Lower lobe of right lung (tissue), 2 donors: ENCODE measurements at places on chromosomes 16 and 17. TPM values are rescaled to one million over a fixed set of nuclear protein-coding genes. Genes with fewer than 3 reads are reported as not detected.

OTOP3 gene
- not detected for total RNA-seq

BCL7C gene
- total RNA-seq = 23.3 TPM

- DNase-seq = no peak
Measured at GRCh38 chr16:30654856-30655255, 3.4 kb upstream of the FBRS start.

DNA sequence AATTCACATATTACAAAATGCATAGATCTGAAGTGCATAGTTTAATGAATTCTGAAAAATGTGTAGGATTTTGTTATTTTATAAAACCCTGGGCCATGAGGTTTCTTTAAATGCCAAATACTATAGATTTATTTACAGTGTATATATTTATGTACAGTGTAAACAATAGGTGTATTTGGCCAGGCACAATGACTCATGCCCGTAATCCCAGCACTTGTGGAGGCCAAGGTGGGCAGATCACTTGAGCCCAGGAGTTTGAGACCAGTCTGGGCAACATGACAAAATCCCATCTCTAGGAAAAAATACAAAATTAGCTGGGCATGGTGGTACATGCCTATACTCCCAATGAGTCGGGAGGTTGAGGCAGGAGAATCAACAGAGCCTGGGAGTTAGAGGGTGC lies 249.4 kb downstream of the PRKCA start:
- DNase-seq = no peak

- DNase-seq = no peak
Measured at GRCh38 chr17:55672585-55673501, 49.8 kb downstream of the TMEM100 start.

GRCh38 chr17:61048376-61049106 lies 351.1 kb upstream of the TBX2 start:
- DNase-seq = no peak

DNA sequence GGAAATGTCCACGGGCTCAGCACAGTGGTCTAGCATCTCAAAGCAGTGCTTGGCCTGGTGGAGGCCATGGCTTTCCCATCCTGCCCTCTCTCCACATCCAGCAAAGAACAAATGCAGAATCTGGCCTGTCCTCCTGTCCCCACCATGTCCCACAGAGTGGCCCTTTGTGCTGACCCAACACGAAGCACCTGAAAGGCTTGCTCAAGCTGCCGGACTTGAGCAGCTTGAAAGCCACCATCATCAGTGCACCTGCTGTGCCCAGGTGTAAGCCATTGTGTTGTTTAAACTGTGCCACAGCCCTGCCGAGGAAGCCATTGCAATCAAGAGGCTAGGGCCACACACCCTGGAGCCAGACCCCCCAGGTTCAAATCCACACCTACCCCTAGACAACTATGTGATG lies 115.5 kb downstream of the SOCS1 start:
- DNase-seq = no peak

GRCh38 chr17:13597723-13598347 lies 3.9 kb downstream of the HS3ST3A1 start:
- DNase-seq = no peak

GRCh38 chr17:13429201-13429600 lies 172.5 kb downstream of the HS3ST3A1 start:
- no peak for DNase-seq
